ENCODE measurements at places on chromosomes 1 and 21.

DNA sequence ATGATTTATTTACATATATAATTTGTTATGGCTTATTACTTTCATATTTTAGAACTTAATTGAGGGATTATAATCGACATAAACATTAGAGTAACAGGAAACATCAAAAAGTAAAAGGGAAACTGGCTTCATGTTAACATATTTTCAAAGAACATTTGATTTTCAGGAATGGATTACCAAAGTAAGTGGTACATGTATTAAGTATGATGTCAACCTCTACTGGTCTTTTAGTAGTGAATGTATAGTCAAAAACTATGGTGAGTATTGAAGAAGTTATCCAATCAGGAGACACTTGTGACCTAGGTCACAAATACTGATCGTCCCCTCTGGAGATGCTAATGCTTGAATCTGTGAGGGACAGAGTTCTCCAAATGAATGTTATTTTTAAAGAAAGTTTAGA lies 768.9 kb upstream of the ADGRL4 start:
- H3K27me3 ChIP-seq, result no peaks in the 10 kb centered on the region
- H3K4me1 ChIP-seq, result no peaks in the 10 kb centered on the region
- no peak overlapping the region for H3K4me3 ChIP-seq
- H3K36me3 ChIP-seq, result no peaks in the 10 kb centered on the region
- DNase-seq, result no peak

DNA sequence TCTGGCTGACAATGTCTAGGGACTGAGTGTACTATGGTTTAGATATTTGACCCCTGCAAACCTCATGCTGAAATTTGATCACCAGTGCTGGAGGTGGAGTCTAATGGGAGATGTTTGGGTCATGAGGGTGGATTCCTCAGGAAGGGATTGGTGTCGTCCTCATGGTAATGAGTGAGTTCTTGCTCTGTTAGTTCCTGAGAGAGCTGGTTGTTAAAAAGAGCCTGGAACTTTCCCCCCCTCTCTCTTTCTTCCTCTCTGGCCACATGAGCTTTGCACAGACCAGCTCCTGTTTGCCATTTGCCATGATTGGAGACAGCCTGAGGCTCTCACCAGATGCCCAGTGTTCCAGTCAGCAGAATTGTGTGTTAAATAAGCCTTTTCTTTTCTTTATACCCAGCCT lies 36.6 kb upstream of the CNIH3 start:
- H3K4me3 ChIP-seq, result no peak overlapping the region
- H3K27me3 ChIP-seq, result no peaks in the 10 kb centered on the region
- no peaks in the 10 kb centered on the region for H3K36me3 ChIP-seq
- no peaks in the 10 kb centered on the region for H3K4me1 ChIP-seq
- H3K27ac ChIP-seq, result no peak overlapping the region

DNA sequence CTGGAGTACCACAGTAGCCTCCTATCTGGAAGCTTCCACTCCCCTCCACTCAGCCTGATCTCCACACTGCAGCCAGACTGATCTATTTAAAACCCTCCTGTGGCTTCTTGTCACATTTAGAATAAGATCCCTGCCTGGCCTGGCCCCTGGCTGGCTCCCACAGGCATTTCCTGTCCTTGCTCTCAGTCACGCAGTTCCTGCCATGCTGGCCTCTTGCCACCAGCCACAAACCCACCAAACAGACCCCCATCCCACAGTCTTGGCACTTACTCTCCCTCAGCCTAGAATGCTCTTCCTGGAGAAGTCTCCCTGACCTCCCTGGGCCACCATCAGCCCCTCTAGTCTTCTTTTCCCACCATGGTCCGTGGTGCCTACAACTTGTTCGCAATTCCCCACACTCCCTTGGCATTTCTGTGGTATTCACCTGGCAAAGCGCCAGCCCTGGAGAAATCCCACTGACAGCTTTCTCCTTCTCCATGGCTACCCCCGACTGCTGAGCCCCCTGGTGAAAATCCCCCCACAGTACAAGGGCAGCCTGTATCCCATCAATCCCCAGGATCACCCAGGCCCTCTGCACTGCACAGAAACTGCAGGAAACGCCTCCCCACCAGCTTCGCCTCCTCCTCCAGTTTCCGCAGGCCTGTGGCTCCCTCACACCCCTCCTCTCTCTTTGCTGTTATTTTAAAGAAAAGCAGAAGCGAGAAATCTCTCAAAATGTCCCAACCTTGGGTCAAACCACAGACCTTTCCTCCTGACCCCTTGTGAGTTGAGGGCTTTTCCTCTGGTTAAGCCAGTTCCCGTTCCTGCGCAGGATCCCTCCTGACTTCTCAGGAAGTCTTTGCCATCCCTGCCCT lies 94.5 kb downstream of the SYT2 start:
- H3K27ac ChIP-seq, result peak overlapping the region; percentile 65
- H3K36me3 ChIP-seq, result no peaks in the 10 kb centered on the region
- H3K27me3 ChIP-seq, result no peaks in the 10 kb centered on the region
- DNase-seq, result peak; percentile 87
- no peak overlapping the region for H3K4me3 ChIP-seq
- H3K4me1 ChIP-seq, result peaks cover 18% of the 10 kb centered on the region

- no peak for DNase-seq
- H3K27me3 ChIP-seq, result peaks cover 65% of the 10 kb centered on the region
- no peaks in the 10 kb centered on the region for H3K36me3 ChIP-seq
- no peak within 1 kb of the TSS for H3K27ac ChIP-seq
These were observed at the start of gene FNDC5 for GRCh38 chr1:32870615-32871363. Gene FNDC5, minus strand, starts transcription at chr1:32870912.

DNA sequence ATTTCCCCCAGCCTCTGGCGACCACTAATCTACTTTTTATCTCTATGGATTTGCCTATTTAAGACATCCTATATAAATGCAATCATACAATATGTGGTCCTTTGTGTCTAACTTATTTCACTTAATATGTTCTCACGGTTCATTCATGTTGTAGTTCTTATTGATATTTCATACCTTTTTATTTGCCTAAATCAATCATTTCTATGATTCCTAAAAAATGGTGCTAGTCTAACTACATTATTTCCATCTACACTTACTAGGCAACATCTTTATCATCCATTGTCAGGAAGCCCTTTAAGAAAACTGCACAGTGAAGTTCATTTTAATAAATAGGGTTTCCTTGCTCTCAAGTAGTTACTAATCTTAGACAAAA lies 380 bp upstream of the FBXO28 start:
- DNase-seq, result no peak
- no peaks in the 10 kb centered on the region for H3K27me3 ChIP-seq
- peaks cover 21% of the 10 kb centered on the region for H3K4me1 ChIP-seq
- peaks cover 12% of the 10 kb centered on the region for H3K36me3 ChIP-seq

DNA sequence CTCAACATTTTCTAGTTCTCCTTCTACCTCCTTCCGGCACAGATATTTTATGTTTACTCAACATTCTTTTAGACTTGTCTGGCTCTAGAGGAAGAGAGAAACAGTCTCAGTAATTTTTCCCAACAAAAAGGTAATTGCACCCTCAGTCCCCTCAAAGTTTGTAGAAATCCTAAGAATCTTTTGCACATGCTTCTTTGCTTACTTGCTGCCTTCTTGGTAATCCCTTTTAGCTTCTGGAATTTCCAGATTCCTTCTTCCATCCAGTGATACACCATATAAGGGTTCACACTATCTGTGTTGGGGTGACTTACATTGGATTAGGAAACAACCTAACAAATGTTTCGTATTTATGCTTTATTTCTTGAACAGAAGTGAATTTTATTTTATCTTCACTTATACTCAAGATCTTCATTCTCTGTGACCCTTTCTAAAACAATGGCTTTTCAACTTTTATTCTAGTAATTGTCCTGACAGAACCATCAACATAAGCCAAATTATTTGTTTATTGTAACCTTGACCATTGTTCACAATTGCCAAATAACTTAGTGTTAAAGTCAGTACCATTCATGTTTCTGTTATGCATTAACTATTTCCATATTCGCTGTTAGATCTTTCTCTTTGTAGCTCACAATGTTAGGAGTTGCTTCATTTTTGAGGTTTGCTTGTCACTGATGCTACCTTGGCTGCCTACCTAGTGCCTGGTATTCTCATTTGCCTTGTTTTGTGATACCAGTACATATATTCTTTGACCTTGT lies 238.1 kb downstream of the HMCN1 start:
- H3K27ac ChIP-seq, result no peak overlapping the region
- no peaks in the 10 kb centered on the region for H3K27me3 ChIP-seq
- no peak for DNase-seq
- no peak overlapping the region for H3K4me3 ChIP-seq
- H3K36me3 ChIP-seq, result no peaks in the 10 kb centered on the region

DNA sequence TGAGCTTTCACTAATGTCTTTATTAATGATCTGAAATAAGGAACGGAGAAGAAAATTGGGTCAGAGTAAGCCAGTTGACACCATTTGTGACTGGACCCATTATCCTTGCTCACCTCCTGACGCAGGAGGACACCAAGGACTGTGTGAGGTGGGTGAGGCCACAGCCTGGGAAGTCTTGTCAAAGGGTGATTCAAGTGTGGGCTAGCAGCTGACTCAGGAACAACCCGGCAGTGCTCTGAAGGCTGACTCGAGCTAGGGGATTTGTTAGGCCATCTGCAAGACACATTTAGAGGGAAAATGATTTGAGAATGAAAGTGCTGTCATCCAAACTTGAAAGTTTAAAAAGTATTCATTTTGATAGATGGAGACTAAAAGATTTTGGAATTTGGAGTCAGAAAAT lies 21.2 kb downstream of the PRRX1 start:
- H3K27me3 ChIP-seq, result peaks cover 5% of the 10 kb centered on the region
- H3K27ac ChIP-seq, result no peak overlapping the region
- no peak for DNase-seq
- H3K36me3 ChIP-seq, result no peaks in the 10 kb centered on the region

DNA sequence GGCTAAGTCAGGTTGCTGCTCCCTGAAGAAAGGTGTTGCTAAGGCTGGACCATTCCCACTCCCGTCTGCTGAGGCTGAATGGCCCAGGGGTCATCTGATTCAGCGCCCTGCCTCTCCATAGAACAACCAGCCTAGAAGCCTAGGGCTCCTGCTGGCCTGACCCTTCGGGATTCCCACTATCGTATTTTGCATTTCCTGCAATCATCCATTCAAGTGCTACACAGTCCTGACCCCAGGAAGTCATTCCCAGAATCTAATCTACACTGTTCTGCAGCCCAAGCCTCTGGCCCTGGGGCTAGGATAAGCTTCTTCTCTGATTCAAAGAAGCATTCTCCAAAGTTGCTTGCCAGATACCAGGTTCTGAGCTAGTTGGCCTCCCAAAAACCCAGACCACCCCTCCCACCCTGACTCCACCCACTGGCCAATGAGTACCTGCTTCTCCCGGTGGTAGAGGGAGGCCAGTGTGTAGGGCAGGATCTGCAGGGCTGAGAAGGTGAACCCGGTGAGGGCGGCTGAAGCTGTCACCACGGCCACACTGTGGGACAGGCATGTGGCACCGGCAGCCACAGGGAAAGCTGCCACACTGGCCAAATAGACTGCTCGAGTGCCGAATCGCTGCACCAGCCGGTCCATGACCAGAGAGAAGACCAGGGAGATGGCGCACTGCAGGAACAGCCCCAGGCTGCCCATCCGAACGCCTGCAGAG lies 18.7 kb downstream of the SLC45A3 start:
- peak; percentile 72 for DNase-seq
- H3K4me1 ChIP-seq, result peaks cover 23% of the 10 kb centered on the region
- no peak overlapping the region for H3K4me3 ChIP-seq
- no peak overlapping the region for H3K27ac ChIP-seq
- peaks cover 33% of the 10 kb centered on the region for H3K36me3 ChIP-seq
- H3K27me3 ChIP-seq, result no peaks in the 10 kb centered on the region

DNA sequence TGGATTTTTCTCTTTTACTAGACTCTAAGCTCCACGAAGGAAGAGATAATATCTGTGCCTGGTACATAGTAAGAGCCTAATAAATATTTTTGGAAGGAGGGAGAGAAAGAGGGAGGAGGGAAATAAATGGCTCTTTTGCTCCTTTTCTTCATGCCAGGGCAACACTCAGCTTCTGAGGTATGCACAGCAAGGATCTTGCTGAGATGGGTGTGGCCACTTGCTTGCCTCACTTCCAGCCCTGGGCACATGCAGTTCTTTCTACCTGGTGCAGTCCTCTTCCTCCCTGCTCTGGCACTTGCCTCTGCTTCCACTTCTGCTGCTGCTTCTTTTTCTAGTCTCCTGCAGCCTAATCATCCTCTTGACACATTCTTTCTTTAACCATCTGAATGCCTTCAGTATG lies 148.1 kb downstream of the FGGY start:
- no peaks in the 10 kb centered on the region for H3K4me1 ChIP-seq
- H3K36me3 ChIP-seq, result no peaks in the 10 kb centered on the region
- H3K4me3 ChIP-seq, result no peak overlapping the region
- H3K27me3 ChIP-seq, result no peaks in the 10 kb centered on the region
- DNase-seq, result no peak
- no peak overlapping the region for H3K27ac ChIP-seq

DNA sequence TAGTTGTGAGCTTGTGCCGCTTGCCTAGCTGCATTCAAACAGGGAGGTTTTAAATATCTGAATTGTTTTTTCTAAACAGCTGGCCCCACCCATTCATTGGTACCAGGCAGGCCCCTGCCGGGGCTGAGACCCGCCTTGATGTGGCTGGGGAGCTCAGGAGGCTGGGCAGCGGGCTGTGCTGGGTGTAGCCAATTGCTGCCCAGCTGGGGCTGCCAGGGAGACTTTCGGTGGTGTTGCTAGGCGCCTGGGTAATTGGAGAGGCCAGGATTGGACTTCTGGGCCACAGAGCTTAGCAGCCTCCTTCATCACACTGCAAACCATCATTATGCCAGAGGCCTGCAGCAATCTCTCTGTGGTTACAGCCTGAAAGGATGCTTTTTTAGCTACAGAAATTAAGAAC lies 12.2 kb downstream of the RHBDL2 start:
- H3K27ac ChIP-seq, result no peak overlapping the region
- no peaks in the 10 kb centered on the region for H3K4me1 ChIP-seq
- no peaks in the 10 kb centered on the region for H3K27me3 ChIP-seq
- no peak for DNase-seq

- H3K4me3 ChIP-seq, result no peak overlapping the region
- H3K27me3 ChIP-seq, result no peaks in the 10 kb centered on the region
- no peak for DNase-seq
- H3K4me1 ChIP-seq, result no peaks in the 10 kb centered on the region
These were observed 32.7 kb upstream of the ENAH start for GRCh38 chr1:225685476-225686176.

DNA sequence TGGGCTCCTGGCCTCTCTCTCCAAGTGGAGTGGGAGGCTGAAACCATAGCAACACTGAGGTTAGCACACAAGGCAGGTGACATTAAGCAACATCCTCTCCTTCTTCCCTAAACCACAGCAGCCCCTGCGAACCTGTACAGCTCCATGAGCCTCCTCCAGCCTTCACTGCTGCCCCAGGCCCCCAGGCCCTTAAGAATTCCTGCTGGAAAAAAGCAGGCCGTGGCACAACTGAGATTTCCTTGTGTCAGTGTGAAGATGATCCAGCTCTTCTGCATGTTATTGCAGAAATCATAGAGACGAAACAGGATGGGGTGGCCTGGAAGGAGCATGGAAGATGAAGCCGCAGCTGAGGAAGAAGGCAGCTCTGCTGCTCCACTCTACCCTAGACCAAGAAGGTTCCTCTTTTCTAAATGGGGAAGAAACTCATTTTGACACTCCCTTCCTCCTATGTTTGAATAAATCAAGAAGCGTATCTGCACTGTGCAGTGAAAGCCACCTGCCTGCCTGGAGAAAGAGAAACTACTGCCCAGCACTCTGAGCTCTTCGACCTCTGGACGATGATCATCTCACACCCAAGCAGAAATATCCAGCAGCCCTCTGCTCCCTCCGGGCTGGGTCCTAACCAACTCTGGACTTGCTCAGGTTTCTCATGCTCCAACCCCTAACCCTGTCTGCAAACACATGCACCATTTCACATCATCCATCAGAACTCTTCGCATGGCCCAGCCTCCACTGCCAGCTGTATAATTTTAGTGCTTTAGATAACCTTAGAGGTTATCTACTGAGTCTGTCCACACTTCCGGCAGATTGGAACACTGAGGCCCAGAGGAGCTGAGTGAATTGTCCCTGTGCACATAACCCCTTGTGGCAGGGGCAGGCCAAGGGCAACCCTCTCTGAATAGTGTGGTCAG lies 20.7 kb downstream of the SH3BP5L start:
- peaks cover 35% of the 10 kb centered on the region for H3K4me1 ChIP-seq
- DNase-seq, result peak; percentile 80
- peak overlapping the region; percentile 85 for H3K27ac ChIP-seq
